ENCODE measurements at places on chromosomes 6 and 20. TPM values are rescaled to one million over a fixed set of nuclear protein-coding genes. Genes with fewer than 3 reads are reported as not detected.

The MUC22 gene
- total RNA-seq = not detected

The IL17A gene
- not detected for total RNA-seq

The SNAP25 gene
- 4.2 TPM for total RNA-seq

The RPL7L1 gene
- 71.5 TPM for total RNA-seq

The FARS2 gene
- total RNA-seq = 27.7 TPM

The MAFB gene
- 9.9 TPM for total RNA-seq

The CYP21A2 gene
- total RNA-seq = not detected

The PRR18 gene
- total RNA-seq = 0.52 TPM

The PCSK2 gene
- 0.52 TPM for total RNA-seq

The TFB1M gene
- total RNA-seq = 12.5 TPM

The ECT2L gene
- under 0.01 TPM for total RNA-seq
